Ascending aorta (tissue), 2 donors: ENCODE measurements at places on chromosomes 5 and 9. TPM values are rescaled to one million over a fixed set of nuclear protein-coding genes. Genes with fewer than 3 reads are reported as not detected.

DNA sequence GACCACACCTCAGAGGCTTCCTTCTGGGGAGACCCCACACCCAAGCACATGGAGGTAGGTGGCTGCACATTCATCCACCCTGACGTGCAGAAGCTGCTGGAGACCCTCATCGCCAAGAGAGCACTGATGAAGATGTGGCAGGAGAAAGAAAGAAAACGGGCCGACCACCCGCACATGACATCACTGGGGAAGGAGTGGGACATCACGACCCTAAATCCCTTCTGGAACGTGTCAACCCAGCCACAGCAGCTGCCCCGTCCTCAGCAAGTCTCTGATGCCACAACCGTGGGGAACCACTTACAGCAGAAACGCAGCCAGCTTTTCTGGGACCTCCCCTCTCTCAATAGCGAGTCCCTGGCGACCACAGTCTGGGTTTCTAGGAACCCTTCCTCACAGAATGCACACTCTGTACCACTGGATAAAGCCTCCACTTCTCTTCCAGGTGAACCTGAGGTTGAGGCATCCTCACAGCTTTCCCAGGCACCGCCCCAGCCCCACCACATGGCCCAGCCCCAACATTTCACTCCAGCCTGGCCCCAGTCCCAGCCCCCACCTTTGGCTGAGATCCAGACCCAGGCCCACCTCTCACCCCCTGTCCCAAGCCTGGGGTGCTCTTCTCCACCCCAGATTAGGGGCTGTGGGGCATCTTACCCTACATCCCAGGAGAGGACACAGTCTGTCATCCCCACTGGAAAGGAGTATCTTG lies 3.0 kb downstream of the SPATA31E1 start:
- no peaks in the 10 kb centered on the region for H3K27me3 ChIP-seq
- H3K36me3 ChIP-seq: no peaks in the 10 kb centered on the region
- DNase-seq: no peak

GRCh38 chr5:30279237-30279636 lies 914.2 kb upstream of the CDH6 start:
- no peaks in the 10 kb centered on the region for H3K36me3 ChIP-seq
- no peak overlapping the region for H3K4me3 ChIP-seq
- DNase-seq: no peak
- H3K27ac ChIP-seq: no peak overlapping the region

DNA sequence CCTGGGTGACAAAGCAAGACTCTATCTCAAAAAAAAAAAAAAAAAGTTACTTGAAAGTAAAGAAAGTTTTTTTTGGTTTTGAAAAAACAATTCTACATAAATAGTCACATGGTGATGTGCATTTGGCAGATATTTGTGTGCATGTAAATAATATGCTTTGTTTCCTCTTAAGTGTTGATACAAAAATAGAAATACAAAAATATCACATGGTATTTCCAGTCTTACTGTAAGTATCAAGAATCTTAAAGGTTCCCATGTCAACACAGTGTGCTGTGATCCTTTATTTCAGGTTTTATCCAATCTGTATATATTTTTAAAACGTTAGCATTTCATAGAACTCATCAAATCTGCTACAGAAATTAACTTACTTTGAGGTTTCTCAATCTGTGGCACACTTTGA lies 521.9 kb downstream of the TLE4 start:
- no peak for DNase-seq
- no peaks in the 10 kb centered on the region for H3K4me1 ChIP-seq
- H3K27ac ChIP-seq: no peak overlapping the region

- no peak for DNase-seq
- H3K4me1 ChIP-seq: no peaks in the 10 kb centered on the region
These were observed 107.3 kb downstream of the ZDHHC21 start for GRCh38 chr9:14585730-14586473.

GRCh38 chr9:77417566-77417965 lies 230.6 kb downstream of the GNA14 start:
- H3K36me3 ChIP-seq: no peaks in the 10 kb centered on the region
- no peak overlapping the region for H3K4me3 ChIP-seq
- no peaks in the 10 kb centered on the region for H3K4me1 ChIP-seq
- H3K27ac ChIP-seq: no peak overlapping the region
- no peaks in the 10 kb centered on the region for H3K27me3 ChIP-seq

- H3K27ac ChIP-seq: no peak overlapping the region
- H3K36me3 ChIP-seq: no peaks in the 10 kb centered on the region
- no peak for DNase-seq
- no peak overlapping the region for H3K4me3 ChIP-seq
- H3K4me1 ChIP-seq: no peaks in the 10 kb centered on the region
These were observed 1185.5 kb upstream of the CDH18 start for GRCh38 chr5:21173526-21173925.

DNA sequence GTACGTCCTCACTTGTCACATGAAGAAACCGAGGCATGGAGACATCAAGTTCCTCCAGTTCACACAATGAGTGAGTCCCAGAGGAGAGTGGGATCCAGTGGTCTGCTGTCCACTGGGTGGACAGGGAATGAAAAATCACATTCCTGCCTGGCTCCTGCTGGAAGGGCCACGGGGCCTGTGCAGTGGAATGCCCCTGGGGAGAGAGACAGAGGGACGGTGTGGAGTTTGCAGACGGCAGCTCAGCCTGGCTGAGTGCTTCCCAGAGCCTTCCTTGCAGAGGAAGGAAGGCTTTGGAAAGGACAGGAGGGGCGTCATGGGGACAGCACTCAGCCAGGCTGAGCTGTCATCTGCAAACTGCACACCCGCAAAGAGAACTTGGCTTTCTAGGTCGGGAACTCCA lies 74.7 kb downstream of the COL27A1 start:
- DNase-seq: no peak
- no peaks in the 10 kb centered on the region for H3K4me1 ChIP-seq
- H3K4me3 ChIP-seq: no peak overlapping the region
- H3K27ac ChIP-seq: no peak overlapping the region
- H3K36me3 ChIP-seq: no peaks in the 10 kb centered on the region

PCDHB11 gene
- total RNA-seq: 7.1 TPM

MRPL36 gene
- 21.4 TPM for total RNA-seq

SAXO1 gene
- total RNA-seq: 0.11 TPM

IFNE gene
- total RNA-seq: not detected

TMEM174 gene
- not detected for total RNA-seq

DNA sequence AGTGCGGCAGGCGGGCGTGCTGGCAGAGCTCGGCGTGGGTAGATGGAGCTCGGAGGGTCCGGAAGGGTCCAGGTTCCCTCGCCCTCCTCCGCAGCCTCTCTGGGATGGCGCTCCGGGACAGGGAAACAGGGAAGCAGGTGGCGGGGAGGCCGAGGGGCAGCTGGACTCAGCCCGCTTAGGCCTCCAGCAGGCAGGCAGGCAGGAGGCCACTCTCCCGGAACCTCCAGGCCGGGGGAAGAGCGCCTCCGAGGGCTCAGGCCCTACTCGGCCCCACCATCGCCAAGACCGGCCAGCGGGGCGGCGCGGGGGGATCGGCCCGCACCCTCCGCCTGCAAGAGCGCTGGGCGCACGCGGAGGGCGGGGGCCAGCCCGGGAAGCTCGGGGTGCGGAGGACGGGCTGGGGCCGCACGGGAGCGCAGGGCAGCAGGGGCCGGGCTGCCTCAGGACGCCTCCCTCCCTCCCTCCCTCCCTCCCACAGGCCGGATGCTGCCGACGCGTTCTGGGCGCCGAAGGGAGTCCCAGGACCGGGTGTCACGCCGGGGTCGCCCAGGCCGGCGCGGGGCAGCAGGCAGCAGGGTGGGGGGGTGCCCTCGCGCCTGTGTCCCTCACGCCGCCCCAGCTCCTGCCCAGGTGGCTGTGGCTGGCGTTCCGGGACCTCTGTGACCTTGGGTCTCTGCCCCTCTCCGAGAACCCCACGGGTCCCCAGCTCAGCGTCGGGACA lies 977 bp downstream of the MGAT4B start:
- peaks cover 21% of the 10 kb centered on the region for H3K4me1 ChIP-seq
- peak overlapping the region; percentile 91 for H3K27ac ChIP-seq
- peak overlapping the region; percentile 78 for H3K4me3 ChIP-seq
- no peaks in the 10 kb centered on the region for H3K27me3 ChIP-seq
- DNase-seq: no peak

- H3K27ac ChIP-seq: no peak overlapping the region
- no peaks in the 10 kb centered on the region for H3K27me3 ChIP-seq
- H3K4me3 ChIP-seq: no peak overlapping the region
- no peak for DNase-seq
- H3K36me3 ChIP-seq: no peaks in the 10 kb centered on the region
These were observed 361.8 kb downstream of the CDH18 start for GRCh38 chr5:19626211-19626610.

DAB2 gene
- 33.6 TPM for total RNA-seq

GRCh38 chr9:13128266-13128860 lies 151.1 kb downstream of the MPDZ start:
- peak overlapping the region; percentile 3 for H3K27ac ChIP-seq
- no peak for DNase-seq
- peaks cover 21% of the 10 kb centered on the region for H3K36me3 ChIP-seq
- H3K4me1 ChIP-seq: no peaks in the 10 kb centered on the region

DNA sequence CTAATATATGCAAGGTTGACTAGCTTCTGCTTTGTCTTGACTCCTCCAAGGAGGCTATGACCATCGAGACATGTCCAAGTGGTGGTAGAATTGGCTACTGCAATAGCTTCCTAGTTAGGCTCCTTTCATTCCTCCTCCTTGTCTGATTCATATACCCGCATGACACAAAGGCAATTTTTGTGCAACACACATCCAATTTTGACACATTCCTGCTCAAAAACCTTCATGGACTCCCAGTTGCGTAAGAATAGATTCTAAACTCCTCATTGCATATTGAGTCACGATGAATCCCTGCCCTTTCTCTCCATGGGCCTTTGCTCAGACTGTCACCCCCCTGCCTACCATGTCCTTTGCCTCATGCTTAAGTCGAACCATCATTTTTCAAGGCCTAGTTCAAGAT lies 344.5 kb downstream of the ACTL7B start:
- no peak overlapping the region for H3K4me3 ChIP-seq
- no peak overlapping the region for H3K27ac ChIP-seq
- DNase-seq: no peak
- no peaks in the 10 kb centered on the region for H3K27me3 ChIP-seq
- no peaks in the 10 kb centered on the region for H3K4me1 ChIP-seq

- peaks cover 4% of the 10 kb centered on the region for H3K4me1 ChIP-seq
- H3K27me3 ChIP-seq: no peaks in the 10 kb centered on the region
- H3K36me3 ChIP-seq: no peaks in the 10 kb centered on the region
- peak overlapping the region; percentile 90 for H3K4me3 ChIP-seq
These were observed 1.5 kb downstream of the SPOCK1 start for GRCh38 chr5:137497396-137498290.

DNA sequence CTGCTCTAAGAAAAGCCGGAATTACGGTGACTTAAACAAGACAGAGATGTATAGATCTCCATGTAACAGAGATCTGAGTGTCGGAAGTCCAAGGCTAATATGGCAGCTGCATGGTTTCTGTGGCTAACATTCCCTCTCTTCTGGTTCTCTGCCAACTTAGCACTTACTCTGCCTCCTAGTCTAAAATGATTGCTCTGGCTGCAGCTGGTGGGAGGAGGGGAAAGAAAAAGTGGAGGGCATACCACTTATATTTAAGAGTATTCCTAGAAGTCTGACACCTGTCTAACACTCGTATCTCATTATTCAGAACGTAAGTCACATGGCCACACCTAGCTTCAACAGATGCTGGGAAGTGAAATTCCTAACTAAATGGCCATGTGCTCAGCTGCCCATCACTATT lies 551.5 kb upstream of the TLE4 start:
- no peaks in the 10 kb centered on the region for H3K4me1 ChIP-seq
- no peak for DNase-seq
- H3K4me3 ChIP-seq: no peak overlapping the region
- H3K27ac ChIP-seq: no peak overlapping the region
- H3K36me3 ChIP-seq: no peaks in the 10 kb centered on the region

DNA sequence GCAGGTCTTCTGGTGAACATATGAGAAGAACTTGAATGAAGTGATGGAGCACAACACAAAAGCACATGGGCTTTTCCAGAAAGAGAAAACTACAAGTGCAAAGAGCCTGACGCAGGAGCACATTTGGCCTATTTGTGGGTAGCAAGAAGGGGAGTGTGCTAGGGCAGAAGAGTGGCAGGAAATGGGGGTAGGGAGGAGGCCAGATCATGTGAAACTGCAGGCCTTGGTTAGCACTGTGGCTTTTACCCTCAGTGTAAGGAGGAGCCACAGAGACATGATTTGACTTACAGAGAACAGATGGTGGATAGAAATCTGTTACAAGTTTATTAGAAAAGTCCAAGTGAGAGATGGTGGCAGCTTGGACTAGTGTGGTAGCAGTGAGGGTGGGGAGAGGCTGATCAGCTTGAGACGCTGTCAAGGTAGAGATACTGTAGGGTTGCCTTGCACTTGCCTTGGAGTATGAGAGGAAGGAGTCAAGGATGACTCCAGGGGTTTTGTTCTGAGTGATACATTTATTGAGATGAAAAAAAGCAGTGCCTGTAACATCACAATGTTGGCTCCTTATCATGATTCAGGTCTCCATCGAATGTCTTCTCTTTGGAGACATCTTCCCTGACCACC lies 126.7 kb downstream of the PPP2R2B start:
- peaks cover 4% of the 10 kb centered on the region for H3K4me1 ChIP-seq
- no peaks in the 10 kb centered on the region for H3K36me3 ChIP-seq
- DNase-seq: no peak
- no peaks in the 10 kb centered on the region for H3K27me3 ChIP-seq

DNA sequence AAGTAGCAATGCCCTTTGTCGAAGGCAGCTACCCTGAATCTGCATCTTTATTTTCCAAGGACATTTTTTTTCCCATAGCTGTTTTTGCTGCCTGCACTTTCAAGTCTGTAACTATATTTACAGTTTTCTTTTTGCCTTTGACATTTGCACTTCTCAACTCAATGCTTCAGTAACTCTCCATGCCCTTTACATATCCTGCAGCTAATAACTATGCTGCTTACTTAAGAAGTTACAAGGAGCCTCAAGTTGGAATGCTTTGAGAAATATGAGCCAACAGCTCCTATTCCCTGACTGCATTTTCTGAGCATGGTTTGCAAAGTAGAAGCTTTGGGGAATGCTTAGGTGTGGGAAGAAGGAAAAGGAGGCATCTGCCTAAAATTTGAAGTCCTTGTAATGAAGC lies 194.8 kb upstream of the TRPC7 start:
- H3K27ac ChIP-seq: no peak overlapping the region
- H3K4me3 ChIP-seq: no peak overlapping the region
- H3K4me1 ChIP-seq: no peaks in the 10 kb centered on the region
- no peaks in the 10 kb centered on the region for H3K36me3 ChIP-seq
- H3K27me3 ChIP-seq: no peaks in the 10 kb centered on the region
- no peak for DNase-seq

- peaks cover 4% of the 10 kb centered on the region for H3K27me3 ChIP-seq
- H3K27ac ChIP-seq: no peak overlapping the region
- DNase-seq: peak; percentile 61
- H3K4me1 ChIP-seq: no peaks in the 10 kb centered on the region
- H3K4me3 ChIP-seq: no peak overlapping the region
- no peaks in the 10 kb centered on the region for H3K36me3 ChIP-seq
These were observed 129.3 kb upstream of the LPCAT1 start for GRCh38 chr5:1652873-1653697.

DNA sequence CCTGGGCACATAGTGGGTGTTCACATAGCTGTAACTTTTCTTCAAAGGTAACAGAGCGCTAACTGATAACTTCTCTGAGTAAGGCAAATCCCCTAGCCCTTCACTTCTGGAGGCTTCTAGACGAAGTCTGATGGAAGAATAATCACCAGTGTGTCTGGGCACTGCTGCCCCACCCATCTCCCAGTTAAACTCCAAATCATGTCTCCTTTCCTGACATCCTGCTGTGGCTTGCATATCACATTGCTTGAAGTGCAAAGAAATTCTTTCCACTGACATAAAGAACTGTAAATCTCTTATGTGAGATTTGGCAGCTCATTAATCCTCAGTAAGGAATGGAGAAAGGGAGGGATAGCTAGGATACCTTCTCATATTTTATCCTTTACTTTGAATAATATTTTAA lies 74.6 kb downstream of the MARCHF11 start:
- no peak overlapping the region for H3K4me3 ChIP-seq
- no peak overlapping the region for H3K27ac ChIP-seq
- no peak for DNase-seq
- no peaks in the 10 kb centered on the region for H3K4me1 ChIP-seq
- no peaks in the 10 kb centered on the region for H3K36me3 ChIP-seq

KLF4 gene
- 444 TPM for total RNA-seq
